ENCODE measurements at places on chromosomes 2 and 18.
A peak's percentile ranks its signal among the peaks of the same experiment; 100 is the strongest.

- peak; percentile 50 for DNase-seq
These were observed 18.2 kb upstream of the PCBP1 start for GRCh38 chr2:70069049-70069448.

DNA sequence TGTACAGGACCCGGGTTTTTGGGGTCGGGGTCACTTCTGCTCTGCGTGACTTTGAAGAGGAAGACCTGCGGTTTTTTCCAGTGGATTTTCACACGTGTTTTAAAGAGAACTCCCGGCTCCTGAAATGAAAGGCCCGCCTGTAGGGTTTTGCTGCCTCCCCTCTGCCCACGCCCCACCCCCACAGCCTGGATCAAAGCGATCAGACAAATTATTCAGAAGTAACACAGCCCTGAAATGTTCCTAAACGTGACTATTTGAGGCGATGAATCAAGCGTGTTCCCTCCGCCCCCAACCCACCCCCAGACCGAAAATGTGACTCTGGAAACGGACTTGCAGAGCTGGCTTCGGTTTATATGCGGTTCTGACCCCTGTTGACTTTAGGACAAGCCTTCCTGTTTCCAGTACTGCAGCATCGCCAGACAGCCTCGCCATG is 28.7 kb upstream of the SMIM21 start:
- no peak for DNase-seq

DNA sequence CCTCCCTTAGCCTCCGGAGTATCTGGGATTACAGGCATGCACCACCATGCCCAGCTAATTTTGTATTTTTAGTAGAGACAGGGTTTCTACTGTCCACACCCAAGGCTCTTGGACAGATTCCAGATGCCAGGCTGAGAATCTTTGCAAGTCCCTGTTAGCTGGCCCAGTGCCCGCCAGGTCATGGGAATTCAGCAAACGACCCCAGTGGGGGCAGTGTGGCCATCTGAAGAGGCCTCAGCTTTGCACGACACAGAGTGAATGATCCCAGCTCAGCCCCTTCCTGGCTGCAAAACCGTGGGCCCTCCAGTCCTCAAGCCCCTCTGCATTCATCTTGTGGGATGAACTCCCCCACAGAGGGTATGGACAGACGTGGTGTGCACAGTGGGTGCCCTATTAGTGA is 179.5 kb upstream of the ID2 start:
- no peak for DNase-seq

GRCh38 chr2:67671464-67672450 is 274.6 kb downstream of the ETAA1 start:
- DNase-seq, result no peak

GRCh38 chr2:15378148-15378908 is 182.8 kb downstream of the NBAS start:
- no peak for DNase-seq

DNA sequence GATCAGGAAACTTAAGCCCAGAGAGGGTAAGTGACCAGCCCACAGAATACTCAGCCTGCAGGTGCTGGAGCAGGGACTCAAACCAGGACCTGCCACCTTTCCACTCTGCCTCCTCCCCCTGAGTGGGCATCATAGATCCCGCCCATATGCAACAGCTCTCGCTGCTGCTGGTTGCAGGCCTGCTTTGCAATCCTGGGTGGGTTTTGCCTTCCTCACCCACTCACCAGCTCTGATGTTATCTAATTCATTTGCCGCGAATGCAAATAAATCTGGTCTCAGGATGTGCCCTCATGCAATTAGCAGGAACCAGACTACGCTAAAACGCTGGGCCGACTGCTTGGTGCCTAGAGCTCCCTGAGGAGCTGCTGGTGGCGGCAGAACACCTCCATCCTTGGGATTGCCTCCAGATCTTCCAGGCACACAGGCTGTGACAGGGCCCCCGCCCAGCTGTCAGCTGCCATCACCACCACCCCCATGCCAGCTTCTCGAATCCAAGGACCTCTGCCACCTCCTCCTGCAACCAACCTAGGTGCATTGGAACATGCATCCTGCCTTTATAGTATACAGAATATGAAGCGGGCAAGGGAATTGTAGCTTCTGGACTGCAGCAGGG is 28.8 kb downstream of the CNGA3 start:
- no peak for DNase-seq

GRCh38 chr18:35344736-35345459 is 678 bp upstream of the ZNF24 start:
- no peak for DNase-seq

DNA sequence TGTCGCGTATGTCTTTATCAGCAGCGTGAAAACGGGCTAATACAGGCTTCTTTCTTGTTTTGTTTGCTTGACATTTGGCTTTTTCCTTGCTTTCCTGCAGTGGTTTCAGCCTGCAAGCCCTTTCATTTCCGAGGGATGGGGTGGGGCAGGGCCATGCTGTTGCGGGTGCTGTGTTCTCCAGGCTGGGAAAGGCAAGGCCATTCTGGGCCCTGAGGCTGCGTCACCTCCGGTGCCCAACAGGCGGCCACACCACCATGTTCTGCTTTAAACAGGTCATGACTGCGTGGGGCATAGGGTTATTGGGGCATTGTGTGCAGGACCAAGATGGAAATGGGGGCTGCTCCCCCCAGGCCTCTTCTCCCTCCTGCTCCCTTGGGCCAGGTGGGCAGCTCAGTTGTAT is 38.6 kb upstream of the PLB1 start:
- no peak for DNase-seq

GRCh38 chr2:214393796-214394195 is 17.1 kb upstream of the VWC2L start:
- DNase-seq, result no peak

DNA sequence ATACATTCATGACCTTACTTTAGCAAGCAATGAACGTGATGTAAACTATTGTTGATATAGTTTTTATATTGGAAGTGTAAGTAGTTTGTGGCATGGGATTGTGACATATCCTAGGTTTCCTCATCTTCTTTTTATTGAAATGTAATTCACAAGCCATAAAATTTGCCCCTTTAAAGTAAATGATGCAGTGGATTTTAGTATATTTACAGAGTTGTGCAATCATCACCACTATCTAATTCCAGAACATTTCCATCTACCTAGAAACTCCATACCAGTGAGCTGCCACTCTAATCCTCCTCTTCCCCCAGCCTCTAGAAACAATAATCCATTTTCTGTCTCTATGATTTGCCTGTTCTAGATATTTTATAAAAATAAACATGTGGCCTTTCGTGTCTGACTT is 10.7 kb upstream of the CASP10 start:
- DNase-seq, result no peak

DNA sequence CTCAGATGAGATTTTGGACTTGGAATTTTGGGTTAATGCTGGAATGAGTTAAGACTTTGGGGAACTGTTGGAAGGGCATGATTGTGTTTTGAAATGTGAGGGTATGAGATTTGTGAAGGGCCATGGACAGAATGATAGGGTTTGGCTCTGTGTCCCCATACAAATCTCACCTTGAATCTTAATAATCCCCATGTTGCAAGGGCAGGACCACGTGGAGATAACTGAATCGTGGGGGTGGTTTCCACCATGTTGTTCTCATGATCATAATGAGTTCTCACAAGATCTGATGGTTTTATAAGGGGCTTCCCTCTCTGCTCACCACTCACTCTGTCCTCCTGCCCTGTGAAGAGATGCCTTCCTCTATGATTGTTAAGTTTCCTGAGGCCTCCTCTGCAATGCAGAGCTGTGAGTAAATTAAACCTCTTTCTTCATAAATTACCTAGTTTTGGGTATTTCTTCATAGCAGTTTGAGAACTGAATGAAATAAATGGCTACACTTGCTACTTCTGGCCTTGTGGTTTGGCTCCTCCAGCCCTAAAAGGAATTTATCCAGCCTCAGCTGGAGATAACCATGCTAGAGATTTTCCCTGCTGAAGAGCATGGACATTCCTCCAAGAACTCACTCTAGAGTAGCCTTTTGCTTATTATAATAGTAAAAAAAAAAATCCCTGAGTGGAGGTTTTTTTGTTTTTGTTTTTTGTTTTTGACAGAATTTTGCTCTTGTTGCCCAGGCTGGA is 144.3 kb upstream of the TFPI start:
- no peak for DNase-seq

DNA sequence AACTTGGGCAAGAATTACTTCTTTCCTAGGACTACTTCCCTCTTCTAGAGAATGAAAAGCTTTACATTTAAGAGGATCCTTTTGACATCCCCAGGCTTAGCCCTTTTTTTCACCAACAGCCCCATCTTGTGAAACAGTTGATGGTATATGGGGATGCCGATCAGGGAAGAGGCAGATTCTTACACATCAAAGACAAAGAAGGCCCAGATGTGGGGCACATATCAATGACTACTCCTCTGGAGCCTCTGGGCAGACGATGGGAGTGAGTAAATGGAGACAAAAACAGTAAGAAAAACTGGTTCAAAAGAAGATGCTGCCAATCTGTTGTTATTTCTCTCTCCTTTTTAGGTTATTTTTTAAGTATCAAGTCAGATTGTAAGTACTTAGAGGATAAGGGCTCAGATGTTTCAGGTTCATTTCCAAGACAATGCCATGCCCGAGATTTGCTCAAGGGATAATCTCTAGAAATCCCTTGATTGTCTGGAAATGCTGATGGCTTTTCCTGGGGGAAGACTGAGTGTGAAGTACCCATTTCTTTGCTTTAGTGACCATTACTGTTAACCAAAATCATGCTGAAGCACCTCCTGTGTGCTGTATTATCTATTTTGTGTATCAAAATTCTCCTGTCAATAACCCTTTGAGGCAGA is 117.5 kb downstream of the EPHA4 start:
- DNase-seq, result no peak

DNA sequence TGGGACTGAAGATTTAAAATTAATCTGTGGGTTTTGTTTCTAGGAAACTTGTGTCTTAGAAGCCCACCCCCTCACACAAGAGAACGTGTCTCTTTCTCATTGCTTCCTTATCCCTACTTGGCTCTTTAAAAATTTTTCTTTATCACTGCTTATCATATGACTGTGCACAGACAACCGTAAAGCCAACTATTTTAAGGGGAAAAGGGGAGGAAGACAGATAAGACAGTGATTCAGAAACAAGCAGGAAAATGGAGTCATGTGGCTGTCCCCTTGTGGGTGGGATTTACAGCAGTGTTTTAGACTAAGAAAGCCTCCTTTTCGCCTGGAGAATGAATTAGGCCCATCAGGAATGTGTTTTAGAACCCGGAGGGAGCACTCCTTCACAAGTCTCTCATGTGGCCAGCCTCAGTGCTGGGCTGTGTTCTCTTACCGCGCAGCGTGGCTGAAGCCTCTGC is 17.6 kb downstream of the PRKCE start:
- no peak for DNase-seq

DNA sequence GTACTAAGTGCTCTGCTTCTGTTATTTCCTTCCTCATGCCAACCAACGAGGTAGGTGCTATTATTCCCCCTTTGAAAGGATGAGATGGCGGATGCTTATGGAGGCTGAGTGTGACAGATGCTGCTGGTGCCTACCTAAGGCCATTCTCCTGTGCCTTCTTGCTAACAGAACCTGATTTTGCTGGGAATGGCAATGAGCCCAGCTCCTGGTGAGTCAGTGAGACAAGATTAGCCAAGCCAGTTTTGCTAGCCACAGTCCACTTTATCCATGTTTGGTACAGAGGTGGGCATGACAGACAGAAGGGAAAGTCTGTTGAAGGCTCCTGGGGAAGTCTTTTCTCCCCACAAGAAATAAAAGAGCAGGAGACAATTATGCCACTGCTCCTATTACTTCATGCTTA is 43.7 kb upstream of the TMEM163 start:
- no peak for DNase-seq

- DNase-seq, result no peak
These were observed 903.7 kb downstream of the TDRD15 start for GRCh38 chr2:22027345-22028005.

DNA sequence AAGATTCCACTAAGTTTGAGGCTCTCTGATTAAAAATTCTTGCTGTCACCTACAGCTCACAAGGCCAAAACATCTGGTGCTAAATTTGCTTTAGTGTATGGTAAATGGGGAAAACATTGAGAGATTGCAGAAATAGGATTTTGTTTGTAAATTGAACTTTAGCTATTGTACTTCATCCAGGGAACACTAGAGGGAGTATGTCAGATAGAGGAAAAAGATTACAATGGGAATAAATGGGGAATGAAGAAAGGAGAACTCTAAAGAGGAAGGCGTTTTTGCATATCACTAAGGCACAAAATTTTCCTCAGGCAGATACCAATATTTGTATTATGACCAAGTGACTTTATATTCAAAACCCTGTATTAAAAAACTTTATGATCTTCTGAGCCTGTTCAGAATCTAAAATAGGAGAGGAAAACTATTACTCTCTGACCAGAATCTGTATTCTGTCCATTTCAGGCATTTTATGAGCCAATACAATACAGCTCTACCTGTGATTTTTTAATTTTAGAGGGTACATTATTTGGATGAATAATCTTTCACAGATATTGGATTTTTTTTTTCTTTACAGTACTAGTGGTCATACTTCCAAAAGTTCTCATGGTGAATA is 52.3 kb upstream of the ITGB6 start:
- DNase-seq, result no peak

GRCh38 chr2:210553373-210553772 is 3.0 kb upstream of the CPS1 start:
- DNase-seq, result no peak

GRCh38 chr2:85133751-85134254 is 611 bp downstream of the TCF7L1 start:
- no peak for DNase-seq

- DNase-seq, result peak; percentile 4
These were observed 6.4 kb upstream of the PTPN4 start for GRCh38 chr2:119753041-119753929.

DNA sequence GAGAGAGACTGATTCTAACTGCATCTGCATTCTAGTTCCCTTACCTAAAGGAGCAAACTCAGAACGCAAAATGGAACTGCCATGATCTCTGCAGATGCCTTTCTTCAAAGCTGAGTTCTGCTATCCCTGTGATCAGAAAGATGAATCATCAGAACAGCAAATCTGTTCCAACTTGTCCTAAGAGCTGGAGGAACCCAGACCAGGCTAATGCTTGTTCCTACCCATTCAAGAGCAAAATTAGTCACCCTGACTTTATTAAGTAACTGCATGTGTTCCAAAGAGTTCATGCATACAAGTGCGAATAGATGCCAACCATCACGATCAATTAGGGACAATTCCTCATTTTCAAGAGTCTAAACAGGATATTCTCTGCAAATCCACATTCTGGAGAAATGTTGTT is 46.5 kb downstream of the MBP start:
- DNase-seq, result no peak

DNA sequence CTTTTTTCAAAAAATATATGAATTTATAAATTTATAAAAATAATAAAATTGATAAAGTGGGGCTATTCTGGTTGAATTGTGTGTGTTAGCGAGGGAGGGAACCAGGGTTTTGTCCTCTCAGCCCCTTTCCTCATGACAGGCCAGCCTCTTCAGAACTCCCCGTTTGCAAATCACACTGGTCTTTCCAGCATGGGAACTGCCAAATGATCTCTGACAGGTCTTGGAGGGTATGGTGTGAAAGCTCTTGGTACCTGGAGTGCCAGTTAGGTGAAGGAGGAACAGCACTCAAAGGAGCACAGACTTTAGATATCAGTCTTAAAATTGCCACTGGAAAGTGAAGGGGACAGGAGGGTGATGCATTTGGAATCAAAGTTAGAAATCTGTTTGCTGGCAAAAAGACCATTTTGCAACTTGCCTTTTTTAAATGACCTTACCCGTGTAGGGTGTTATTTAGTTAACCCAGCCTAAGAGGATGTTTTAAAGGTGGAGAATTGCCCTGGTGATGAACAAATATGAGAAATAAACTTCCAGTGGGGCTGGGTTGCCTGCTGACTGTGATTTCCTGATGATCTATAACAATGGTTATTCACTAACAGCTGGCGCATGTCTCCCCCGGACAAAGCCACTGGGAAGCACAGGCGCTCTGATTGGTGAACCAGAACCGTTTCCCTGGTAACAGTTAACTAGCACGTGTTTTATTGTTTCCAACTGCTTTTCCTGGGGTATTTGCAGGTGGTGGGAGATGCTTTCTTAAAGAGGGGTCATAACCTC is 85.3 kb upstream of the EFEMP1 start:
- DNase-seq, result no peak

Data from stimulated activated CD4-positive, alpha-beta T cell treated with anti-CD3 and anti-CD28 coated beads, Interleukin-1b, Interleukin-23, amount 100 ng/mL, for 1 hour (primary cell).